Mesendoderm (in vitro differentiated cells): ENCODE measurements at places on chromosomes 5 and 9.

DNA sequence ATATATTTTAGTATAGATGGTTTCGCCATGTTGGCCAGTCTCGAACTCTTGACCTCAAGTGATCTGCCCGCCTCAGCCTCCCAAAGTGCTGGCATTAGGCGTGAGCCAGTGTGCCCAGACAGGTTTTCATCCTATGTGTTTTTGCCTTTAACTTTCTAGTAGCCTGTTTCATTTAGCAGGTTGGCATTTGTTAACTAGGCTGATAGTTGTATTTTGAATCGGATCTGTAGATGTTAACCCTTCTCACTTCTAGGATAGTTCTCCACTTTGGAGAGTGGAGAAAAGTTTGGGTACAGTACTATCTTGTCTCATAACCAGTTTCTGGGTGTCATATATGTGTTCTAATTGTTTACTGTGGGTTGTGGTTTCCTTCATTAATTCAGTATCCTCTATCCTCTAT, 7.3 kb upstream of the FGF18 start:
- DNase-seq, result no peak

DNA sequence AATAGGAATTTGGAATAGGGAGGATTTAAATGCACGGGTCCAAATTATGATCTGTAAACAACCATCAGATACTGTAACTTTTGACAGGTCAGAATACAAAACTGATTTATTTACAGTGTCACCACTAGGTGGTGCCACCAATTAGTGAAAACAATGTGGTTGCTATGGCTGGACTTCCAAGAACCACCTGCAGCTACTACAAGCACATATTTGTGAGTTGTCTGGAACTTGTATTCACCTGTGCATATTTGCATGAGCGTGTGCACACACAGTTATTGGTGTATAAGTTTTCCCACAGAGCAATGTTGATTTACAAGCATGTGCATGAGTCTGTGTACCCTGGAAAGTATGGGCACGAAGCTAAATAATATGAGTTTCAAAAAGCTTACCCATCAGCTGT, 3.0 kb upstream of the HRCT1 start:
- peak; percentile 68 for DNase-seq

DNA sequence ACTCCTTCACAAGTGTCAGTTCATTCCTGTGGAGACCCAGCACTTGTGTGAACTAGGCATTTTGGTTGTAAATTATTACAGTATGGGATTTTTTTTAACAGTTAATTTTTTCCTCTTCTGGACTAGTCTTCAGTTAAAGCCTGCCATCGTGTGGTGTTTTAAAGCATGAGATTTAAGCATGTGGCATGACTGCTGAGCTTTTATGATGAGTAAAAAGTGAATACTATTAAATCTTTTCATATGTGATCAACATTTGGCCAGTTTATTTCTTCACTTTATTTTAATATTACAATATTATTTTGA, 25.0 kb downstream of the LMNB1 start:
- DNase-seq, result no peak

GRCh38 chr5:1107167-1108022, 4.5 kb downstream of the SLC12A7 start:
- DNase-seq, result peak; percentile 41

- no peak for DNase-seq
Observed at GRCh38 chr9:135949501-135950134, 11.6 kb downstream of the UBAC1 start.

GRCh38 chr5:127012916-127013315, 17.4 kb downstream of the MARCHF3 start:
- DNase-seq, result no peak

DNA sequence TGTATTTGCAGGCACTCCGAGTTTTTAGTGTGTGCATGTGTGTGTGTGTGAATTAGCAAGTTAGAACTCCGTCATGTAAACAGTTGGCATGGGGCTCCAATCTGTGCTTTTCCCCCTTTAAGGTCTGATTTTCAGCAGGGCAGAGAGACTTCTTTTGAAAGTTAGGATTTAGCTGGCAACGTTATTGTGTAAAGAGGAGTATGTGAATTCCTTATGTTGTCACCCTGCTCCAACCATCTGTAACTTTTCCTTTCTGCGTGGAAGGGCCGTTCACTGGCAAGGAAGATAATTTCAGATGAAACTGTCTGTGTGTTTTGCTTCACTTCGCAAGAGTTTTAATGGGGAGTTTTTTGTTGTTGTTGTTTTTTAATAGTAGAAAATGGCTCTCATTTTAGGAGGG, 332 bp downstream of the SGCD start:
- DNase-seq, result no peak

DNA sequence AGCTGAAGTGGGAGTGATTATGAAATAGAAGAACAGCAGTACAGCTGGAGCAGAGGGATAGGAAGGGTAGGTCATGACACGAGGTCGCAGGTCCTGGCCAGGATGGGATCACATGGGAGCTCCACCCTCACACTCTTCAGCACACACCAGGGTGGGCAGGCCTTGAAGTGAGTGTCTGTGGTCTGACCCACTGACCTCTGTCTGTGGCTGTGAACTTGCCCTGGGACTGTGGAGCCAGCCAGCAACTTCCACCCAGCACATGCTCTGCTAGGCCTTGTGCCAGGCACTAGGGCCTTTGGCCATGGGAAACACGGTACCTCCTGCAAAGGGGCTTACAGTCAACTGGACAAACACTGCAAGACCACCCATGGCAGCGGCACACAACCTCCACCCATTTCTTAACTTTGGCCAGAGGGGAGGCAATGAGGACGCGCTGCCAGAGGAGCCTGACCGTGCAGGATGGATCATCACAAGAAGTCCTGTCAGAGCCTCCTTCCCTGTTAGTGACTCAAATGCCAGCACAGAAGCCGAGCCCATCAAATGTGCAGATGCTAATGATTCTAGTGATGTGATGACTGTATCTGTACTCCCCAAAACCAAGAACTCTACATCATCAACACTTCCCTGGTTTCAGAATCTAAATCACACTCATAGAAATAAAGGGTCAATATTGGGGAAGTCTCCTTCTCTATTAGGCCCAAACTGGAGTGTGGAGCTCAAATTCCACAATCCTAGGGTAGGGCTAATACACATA, 113.6 kb downstream of the DPYSL3 start:
- DNase-seq, result no peak

- DNase-seq, result no peak
Observed at GRCh38 chr5:137195483-137195882, 303.6 kb downstream of the SPOCK1 start.

GRCh38 chr5:60851626-60852025, 7.6 kb upstream of the ELOVL7 start:
- DNase-seq, result no peak

DNA sequence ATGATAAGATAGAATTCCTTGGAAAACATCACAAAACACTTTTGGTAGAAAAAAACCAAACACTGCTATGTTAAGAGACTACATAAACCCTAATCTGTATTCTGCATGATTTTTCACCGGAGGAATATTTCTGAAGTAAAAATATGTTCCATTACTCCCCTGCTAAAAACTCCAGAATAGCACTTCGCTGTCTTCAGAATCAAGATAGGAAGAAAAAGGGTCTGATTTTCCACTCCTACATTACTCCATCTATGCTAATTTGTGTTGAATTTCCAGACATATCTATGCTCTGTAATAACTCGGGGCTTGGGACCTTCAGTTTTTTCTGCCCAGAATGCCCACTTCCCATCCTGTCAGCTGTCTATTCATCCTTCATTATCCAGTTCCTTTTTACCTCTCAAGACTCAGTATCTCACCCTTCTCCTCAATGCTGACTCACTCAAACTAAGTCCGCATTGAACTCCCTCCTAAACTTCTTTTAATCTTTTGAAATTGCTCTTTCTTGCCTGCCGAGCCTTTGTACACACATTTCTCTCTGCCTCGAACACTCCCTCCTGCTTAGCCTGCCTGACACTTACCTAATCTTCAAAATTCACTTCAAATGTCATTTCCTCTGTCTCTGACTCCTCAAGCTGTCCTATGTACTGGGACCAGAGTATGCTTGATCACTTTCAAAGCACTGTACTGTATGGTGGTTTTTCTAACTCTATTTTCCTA, 171.0 kb downstream of the ARRDC3 start:
- DNase-seq, result no peak

DNA sequence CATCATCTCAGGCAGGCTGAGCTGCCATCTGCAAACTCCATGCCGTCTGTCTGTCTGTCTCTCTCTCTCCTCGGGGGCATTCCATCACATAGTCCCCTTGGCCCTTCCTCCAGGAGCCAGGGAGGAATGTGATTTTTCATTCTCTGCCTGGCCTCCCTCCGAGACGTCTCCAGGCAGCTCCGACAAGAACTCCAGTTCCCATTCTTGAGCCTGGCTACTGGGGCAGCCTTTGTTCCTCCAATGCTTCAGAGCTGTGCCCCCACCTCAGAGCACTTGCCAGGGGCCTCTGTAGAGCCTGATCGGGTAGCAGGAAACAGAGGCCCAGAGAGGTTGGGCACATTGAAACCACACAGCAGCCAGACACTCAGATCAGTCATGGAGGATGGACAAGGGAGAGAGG, 74.0 kb downstream of the COL27A1 start:
- peak; percentile 77 for DNase-seq

- DNase-seq, result peak; percentile 19
Observed at GRCh38 chr9:125971050-125971449, 223.9 kb downstream of the PBX3 start.

GRCh38 chr9:121692606-121693387, 41.4 kb downstream of the DAB2IP start:
- DNase-seq, result peak; percentile 96

DNA sequence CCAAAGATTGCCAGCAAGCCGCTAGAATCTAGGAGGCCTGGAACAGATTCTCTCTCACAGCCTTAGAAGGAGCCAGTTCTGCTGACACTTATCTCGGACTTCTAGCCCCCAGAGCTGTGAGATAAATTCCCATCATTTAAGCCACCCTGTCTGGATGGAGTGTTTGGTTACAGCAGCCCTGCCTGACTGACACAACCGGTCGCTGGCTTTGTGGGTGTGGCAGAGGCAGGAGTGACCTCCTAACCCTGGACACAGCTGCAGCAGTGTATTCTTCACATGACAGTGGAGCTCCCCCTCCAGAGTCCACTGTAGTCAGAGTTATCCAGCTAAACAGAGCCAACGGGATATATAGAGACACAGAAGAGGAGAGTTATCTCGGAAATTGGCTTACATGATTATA, 21.2 kb upstream of the IL17B start:
- DNase-seq, result peak; percentile 68

- no peak for DNase-seq
Observed at GRCh38 chr5:79135790-79136553, 24.4 kb downstream of the BHMT start.

GRCh38 chr5:45623832-45624231, 72.3 kb downstream of the HCN1 start:
- DNase-seq, result no peak

DNA sequence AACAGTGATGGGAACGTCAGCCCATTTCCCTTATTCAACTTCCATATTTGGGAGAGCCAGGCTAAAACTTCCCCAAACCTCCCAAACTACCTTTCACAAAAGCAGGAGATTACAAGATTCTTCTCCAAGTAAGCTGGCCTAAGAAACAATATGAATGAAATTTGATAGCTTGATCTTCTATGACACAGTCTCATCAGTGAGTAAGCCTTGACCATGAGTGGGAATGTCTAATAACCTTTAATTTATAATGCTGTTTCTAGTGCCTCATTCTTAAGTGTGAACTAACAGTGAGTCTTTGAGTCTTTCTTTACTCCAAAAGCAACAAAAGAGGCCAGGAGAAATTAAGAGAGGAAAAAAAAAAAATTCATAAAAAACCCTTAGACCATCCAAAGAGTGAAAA, 1379.9 kb downstream of the EFNA5 start:
- DNase-seq, result no peak

- no peak for DNase-seq
Observed at GRCh38 chr5:97209343-97209742, 26.3 kb upstream of the RIOK2 start.

GRCh38 chr5:155750571-155750970, 576.4 kb upstream of the SGCD start:
- no peak for DNase-seq

DNA sequence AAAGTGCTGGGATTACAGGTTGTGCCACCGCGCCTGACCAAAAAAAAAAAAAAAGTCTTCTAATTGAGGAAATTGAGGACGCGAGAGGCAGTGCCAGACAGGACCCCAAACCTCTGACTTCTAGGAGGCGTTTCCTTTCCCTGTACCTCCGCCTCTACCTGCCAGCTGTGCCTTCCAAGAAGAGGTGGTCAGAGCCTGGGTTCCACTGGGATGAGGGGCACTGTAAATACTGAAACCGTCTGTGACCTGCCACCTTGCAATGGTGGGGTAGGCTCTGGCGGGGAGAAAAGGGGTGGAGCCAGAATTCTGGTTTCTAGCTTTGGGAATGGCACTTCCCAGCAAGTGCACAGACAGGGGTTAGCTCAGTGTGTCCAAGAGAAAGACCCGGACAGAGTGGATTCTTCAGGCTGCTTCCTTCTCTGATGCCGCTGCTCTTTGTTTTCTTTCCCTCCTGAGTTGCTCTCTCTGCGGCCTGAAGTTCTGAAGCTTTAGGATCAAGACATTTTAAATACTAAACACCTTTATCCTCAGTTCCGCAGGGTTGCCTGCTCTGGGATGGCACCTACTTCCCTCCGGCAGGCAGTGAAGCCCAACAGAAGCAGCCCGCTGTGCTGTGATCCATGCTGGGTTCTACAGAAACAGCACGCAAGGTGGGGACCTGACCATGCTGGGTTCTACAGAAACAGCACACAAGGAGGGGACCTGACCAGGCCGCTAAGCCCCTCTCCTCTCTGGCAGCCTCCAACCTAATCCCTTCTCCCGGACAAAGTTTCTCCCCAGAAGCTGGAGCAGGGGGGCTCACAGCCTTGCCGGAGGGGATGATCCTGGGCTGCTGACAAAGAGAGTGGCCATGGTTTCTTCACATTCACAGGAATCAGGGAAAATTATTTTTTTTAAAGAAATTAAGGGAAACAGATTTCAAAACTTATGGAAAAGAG, 65.2 kb downstream of the OTULIN start:
- no peak for DNase-seq

- peak; percentile 85 for DNase-seq
Observed at GRCh38 chr9:70111042-70111602, 67.5 kb downstream of the MAMDC2 start.

- no peak for DNase-seq
Observed at GRCh38 chr9:34479431-34479866, 20.8 kb downstream of the DNAI1 start.

GRCh38 chr5:44830951-44831350, 22.2 kb downstream of the MRPS30 start:
- no peak for DNase-seq

GRCh38 chr9:86679909-86680308, 267.4 kb downstream of the GAS1 start:
- no peak for DNase-seq

DNA sequence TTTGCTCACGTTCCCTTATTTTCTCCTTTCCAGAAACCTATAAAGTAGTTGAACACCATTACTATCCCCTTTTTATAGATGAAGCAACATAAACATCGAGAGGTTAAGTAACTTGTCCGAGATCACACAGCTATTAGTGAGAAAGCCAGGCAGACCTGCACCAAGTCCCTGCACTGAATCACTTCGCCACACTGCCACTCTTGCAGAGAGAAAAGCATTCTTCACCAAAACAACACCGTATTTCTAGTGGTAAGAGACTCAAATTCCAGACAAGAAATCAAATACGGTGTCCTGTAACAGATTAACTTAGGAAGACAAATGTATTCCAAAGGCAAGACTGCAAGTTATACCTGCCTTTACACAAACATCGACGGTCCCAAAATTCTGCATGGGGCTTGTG, 82.0 kb upstream of the DMRT1 start:
- DNase-seq, result no peak
